Cerebellar nuclear complex (tissue), 1 donor: ENCODE measurements at places on chromosomes 5 and 9.

GRCh38 chr9:113476511-113476916, 13.0 kb downstream of the RGS3 start:
- no peak for DNase-seq

GRCh38 chr9:81416476-81417298, 272.7 kb downstream of the TLE1 start:
- no peak for DNase-seq

DNA sequence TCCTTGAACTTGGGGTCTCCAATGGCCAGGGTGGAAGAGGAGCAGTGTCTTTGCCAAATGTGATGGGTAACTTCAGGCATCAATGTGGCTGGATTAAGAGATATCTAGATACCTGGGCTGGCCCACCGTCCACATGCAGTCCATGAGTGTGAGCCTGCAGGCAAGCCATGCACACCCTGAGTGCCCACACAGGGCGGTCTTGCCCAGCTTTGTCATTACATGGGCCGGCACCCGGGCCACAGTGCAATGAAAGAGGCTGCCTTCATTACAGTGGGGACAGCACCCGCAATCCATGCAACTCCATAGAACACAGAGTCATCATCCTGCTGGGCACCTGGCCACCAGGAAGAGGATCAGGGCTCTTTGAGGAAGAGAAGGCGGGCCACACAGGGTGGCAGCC, 263.8 kb upstream of the IRX1 start:
- DNase-seq, result no peak

GRCh38 chr5:135826994-135827671, 7.3 kb upstream of the SLC25A48 start:
- DNase-seq, result no peak

DNA sequence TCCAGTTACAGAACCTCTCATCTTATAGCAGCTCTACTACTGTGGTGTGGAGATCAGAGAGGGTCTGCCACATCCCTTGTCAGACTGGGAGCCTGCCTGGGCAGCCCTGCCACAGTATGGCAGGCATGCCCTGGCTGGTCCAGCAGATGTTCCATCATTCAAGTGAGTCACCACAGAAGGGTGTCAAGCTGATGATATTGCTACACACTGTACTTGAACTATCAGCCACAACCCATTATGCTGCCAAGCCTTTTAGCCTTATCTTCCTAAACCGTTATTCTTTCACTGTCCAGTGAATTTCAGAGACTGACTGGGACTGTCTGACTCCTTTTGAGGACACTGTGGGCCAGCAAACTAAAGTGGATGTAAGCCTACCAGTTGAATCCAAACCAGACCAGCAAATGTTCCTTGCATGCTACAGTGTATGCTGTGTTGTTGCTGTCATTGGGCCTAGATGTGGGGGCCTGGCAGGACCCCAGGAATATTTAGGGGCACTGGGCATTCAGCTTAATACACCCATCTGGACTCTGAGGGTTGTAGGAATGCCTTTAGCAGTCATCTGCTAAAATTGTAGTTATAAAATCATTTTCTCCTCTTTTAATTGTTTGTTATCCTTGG, 202.6 kb downstream of the NR3C1 start:
- DNase-seq, result no peak

DNA sequence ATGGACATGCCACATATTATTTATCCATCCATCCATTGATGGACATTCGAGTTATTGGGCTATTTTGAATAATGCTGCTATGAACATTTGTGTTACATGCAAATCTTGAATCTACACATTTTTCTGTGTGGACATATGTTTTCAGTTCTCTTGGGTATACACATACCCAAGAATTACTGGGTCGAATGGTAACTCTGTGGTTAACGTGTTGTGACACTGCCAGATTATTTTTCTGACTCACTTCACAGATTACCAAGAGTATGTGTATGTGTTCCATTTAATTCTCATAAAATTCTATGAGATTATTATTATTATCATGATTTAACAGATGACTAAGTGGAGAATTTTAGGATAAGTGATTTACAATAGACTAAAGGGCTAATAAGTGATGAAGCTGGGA, 26.7 kb downstream of the CYFIP2 start:
- DNase-seq, result no peak

GRCh38 chr5:36442796-36443195, 141.1 kb upstream of the RANBP3L start:
- no peak for DNase-seq

DNA sequence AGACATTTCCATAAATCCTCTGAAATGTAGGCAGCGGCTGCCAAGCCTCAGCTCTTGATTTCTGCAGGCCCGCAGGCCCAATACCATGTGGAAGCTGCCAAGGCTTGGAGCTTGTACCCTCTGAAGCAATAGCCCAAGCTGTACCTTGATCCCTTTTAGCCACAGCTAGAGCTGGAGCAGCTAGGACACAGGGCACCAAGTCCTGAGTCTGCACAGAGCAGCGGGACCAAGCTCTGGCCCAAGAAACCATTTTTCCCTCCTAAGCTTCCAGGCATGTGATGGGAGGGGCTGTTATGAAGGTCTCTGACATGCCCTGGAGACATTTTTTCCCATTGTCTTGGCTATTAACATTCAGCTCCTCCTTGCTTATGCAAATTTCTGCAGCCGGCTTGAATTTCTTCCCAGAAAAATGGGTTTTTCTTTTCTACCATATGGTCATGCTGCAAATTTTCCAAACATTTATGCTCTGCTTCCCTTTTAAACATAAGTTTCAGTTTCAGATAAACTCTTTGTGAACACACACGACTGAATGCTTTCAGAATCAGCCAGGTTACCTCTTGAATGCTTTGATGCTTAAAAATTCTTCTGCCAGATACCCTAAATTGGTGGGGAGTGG, 14.4 kb upstream of the ZFR start:
- DNase-seq, result no peak

GRCh38 chr5:177035976-177036375, 13.5 kb downstream of the ZNF346 start:
- no peak for DNase-seq

GRCh38 chr5:132622608-132623007, 35.4 kb upstream of the IL13 start:
- no peak for DNase-seq

DNA sequence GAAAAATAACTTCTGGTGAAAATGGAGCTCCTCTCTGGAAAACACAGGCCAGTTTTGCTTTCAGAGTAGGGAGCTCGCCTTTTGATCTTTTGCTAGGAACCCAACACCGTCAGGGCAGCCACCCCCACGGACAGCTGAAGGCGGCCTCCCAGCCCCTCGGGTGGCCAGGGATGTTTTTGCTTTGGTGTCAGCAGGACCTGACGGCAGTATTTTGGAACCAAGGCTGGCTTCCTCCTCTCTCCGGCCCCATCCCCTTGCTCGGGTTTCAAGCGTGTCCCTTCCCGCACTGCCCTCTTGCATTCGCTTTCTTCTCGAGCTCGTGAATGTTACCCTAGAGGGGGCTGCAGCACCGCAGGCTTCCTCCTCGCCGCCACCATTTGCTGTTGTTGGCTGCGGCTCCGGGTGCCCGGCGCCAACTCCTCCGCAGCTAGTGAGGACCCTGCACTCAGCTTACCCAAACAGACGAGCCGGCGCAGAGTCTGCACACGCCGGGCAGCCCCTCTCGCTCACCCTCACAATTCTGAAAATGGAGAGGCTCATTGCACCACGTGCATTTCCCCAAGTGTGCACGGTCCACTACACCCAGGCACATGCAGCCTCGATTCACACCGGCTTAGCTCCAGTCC, 35.5 kb upstream of the ADAMTSL1 start:
- DNase-seq, result no peak

GRCh38 chr9:114930056-114930812, at the start of gene TNFSF8:
Gene TNFSF8, minus strand, starts transcription at chr9:114930591. Its CDS starts 288 bp downstream, at chr9:114930303.
- no peak for DNase-seq

GRCh38 chr5:82793808-82794419, 283.3 kb downstream of the TMEM167A start:
- no peak for DNase-seq

- peak; percentile 21 for DNase-seq
These were observed 64.7 kb downstream of the STK10 start for GRCh38 chr5:172123269-172123692.

- DNase-seq, result no peak
These were observed 42.5 kb upstream of the SLC9A3 start for GRCh38 chr5:566636-567309.

DNA sequence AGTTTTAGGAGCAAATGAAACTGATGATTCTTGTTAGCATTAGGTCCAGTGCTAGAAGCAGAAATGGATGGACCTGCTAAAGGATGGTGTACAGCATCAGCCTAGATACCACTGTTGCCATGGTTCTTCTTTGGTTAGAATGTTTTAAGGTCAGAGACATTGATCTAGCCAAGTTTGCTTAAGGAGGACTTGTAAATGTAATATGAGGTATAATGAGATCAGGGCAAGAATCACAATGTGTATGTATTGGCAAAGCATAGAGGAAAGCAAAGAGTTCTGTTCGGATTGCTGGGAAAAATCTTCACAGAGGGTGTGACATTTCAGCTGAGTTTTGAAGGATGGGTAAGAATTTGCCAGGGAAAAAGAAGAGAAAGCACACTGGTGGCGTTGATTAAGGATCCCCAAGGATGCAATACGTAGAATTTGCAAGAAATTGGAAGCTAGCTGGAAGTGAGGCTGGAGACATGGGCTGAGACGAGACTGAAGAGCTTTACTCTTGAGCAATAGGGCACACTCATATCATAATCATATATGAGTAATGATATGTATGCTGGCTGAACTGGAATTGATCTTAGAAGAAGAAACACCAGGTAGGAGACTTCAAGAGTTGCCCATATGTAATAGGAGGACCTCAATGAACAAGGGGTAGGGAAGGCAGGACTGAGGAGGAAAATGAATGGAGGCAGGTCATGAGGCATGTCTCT, 102.0 kb downstream of the ZNF462 start:
- no peak for DNase-seq

GRCh38 chr5:82599692-82600091, 321.5 kb upstream of the RPS23 start:
- no peak for DNase-seq

GRCh38 chr9:134689321-134690181, 47.9 kb downstream of the COL5A1 start:
- DNase-seq, result no peak

DNA sequence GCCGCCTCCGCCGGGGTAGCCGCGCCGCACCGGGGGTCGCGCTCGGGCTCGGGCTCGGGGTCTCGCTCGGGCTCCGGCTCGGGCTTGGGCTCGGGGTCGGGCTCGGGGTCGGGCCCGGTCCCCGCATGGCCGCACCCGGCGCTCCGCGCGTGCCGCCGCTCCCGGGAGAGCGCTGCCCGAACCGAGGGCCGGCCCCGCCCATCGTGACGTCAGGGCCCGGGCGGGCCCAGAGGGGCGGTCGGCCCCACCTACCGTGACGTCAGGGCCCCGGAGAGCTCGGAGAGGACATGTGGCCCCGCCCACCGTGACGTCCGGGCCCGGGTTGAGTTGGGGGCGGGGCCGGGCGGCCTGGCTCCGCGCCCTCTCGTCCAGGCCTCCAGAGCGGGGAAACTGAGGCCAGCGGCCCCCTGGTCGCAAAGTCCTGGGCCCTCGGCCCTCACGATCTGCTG, at the start of gene NSMF:
Gene NSMF, minus strand, starts transcription at position 183 of the 449 bp plus-strand sequence. CDS start 232 bp downstream, outside the sequence.
- peak; percentile 6 for DNase-seq

DNA sequence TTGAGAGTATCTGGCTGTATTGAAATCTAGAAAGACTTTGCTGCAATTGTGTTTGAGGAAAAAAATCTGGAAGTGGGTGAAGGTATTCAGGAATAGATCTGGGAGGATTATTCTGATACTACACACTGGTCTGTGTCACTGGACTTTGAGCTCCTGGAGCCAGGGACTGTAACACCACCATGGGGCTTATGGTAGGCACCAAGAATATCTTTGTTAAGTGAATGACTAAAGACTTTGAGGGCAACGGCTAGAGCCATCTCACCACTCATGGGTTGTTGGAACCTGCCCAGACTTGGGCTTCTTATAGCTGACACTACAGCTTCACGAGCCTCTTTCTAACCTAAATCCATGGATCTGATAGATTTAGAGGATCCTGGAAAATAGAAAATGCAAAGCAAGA, 10.2 kb downstream of the NFX1 start:
- DNase-seq, result no peak
